Nephron progenitor cell (in vitro differentiated cells): ENCODE measurements at places on chromosomes 12 and 14.

DNA sequence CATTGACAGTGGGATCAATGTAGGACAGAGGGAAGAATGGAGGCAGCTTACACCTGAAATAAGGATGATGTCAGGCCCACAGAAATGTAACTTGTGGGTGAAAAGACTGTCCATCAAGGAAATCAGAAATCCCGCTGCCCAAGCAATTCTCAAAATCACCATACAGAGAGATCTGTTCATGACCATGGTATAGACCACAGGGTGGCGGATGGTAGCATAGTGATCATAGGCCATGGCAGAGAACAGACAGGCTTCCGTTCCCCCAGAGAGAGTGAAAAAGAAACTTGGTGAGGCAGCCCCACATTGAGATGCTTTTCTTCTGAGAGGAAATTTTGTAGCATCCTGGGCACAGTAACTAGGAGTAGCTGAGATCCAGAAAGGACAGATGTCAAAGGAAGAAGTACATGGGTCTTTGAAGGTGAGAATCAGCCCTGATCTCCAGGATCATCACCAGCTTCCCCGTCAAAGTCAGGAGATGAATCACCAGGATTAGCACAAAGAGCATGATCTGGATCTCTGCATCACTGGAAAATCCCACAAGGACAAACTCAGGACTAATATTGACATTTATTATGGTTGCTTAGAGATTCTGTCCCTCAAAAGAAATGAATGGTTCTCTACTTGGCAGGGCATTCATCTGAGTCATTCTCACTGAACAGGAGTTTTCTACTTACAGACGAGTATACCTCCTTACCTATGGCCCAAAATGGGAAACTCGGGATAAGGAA lies 5.5 kb upstream of the ZNF641 start:
- no peak for DNase-seq

GRCh38 chr12:114744691-114745090 lies 60.7 kb upstream of the TBX3 start:
- no peak for DNase-seq

- no peak for DNase-seq
Measured at GRCh38 chr12:116171549-116171948, 105.9 kb downstream of the MED13L start.

- DNase-seq: no peak
Measured at GRCh38 chr14:35989736-35990135, 163.6 kb downstream of the BRMS1L start.

DNA sequence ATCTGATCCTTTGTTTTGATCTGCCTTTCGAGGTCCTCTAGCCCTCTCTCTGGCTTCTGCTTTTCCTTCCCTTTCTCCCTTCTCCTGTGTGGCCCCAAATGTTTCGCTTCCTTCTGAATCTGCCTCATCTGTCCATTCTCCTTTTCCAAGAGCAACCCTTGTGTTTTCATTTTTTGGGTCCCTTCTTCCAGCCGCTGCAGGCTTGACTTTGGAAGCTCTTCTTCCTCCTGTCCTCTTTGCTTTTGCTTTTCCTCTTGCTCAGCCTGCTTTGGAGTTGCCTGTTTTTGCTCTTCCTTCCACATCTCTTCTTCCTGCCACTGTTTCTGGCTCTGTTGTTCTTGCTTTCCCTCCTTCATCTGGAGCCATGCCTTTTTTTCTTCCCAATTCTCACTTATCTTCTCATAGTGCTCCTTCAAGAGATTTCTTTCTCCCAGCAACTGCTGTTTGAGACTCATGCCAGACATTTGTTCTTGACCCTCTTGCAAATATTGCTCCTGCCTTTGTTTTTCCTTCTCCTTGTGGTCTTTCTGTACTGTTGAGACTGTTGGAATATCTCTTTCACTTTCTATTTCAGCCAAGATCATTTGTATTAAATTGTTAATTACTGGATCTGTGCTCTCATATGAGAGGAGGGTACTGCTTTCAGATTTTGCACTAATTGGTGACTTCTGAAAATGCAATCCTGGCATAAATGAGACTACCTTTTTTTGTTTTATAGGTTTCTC lies 42.4 kb downstream of the FAM186A start:
- no peak for DNase-seq

DNA sequence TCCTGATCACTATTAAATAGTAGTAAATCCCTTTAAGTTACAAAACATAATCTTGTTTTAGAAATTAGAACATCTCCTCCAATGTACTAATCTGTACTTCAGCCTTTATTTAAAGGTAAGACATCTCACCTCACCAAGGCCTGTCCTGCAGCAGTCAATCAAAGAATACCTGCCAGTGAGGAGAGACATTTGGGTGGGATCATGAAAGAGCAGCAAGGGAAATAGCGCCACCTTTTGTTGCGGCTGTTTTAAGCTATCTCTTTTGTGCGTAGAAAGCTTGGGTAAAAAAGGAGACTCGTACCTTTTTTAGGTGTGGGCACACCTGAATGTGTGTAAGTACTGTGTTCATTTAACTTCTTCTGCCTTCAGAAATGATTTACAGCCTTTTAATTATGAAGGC lies 117.8 kb upstream of the TMTC1 start:
- DNase-seq: no peak
